ENCODE measurements at places on chromosomes 6 and 20.

DNA sequence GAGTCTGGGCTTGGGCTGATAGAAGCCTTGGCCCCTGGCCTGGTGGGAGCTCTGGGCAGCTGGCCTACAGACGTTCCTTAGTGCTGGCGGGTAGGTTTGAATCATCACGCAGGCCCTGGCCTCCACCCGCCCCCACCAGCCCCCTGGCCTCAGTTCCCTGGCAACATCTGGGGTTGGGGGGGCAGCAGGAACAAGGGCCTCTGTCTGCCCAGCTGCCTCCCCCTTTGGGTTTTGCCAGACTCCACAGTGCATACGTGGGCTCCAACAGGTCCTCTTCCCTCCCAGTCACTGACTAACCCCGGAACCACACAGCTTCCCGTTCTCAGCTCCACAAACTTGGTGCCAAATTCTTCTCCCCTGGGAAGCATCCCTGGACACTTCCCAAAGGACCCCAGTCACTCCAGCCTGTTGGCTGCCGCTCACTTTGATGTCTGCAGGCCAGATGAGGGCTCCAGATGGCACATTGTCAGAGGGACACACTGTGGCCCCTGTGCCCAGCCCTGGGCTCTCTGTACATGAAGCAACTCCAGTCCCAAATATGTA, 957 bp upstream of the VEGFA start:
- no peaks in the 10 kb centered on the region for H3K36me3 ChIP-seq
- no peak for DNase-seq
- peaks cover 11% of the 10 kb centered on the region for H3K4me1 ChIP-seq
- H3K4me3 ChIP-seq, result no peak overlapping the region
- no peak overlapping the region for H3K27ac ChIP-seq
- H3K27me3 ChIP-seq, result peaks cover 18% of the 10 kb centered on the region

- no peak overlapping the region for H3K27ac ChIP-seq
- H3K4me3 ChIP-seq, result no peak overlapping the region
- no peaks in the 10 kb centered on the region for H3K27me3 ChIP-seq
- H3K36me3 ChIP-seq, result no peaks in the 10 kb centered on the region
- H3K4me1 ChIP-seq, result no peaks in the 10 kb centered on the region
- DNase-seq, result no peak
Observed at GRCh38 chr6:157556671-157557430, 175.9 kb downstream of the ZDHHC14 start.

DNA sequence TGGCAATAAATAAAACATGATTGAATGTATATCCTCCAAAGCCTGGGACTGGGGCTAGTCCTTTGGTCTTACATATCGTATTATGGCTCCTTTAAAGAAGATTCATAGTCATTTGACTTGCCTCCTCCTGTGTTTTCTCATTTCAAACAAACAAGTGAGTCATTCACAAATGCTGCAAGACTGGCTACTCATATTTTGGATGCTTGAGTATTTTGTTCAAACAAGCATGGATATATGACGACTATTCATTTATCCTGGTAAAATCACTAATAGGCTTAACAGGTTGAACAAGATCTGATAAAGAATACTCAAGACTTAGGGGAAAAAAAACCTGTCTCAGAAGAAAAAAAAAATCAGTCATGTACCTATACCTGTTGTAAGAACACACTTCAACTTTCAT, 111.1 kb upstream of the CCDC28A start:
- no peaks in the 10 kb centered on the region for H3K27me3 ChIP-seq
- no peaks in the 10 kb centered on the region for H3K36me3 ChIP-seq
- H3K27ac ChIP-seq, result no peak overlapping the region
- DNase-seq, result no peak

- H3K27ac ChIP-seq, result no peak overlapping the region
- peaks cover 2% of the 10 kb centered on the region for H3K4me1 ChIP-seq
- H3K4me3 ChIP-seq, result no peak overlapping the region
- H3K36me3 ChIP-seq, result no peaks in the 10 kb centered on the region
Observed at GRCh38 chr6:134878136-134878535, 71.8 kb downstream of the ALDH8A1 start.

DNA sequence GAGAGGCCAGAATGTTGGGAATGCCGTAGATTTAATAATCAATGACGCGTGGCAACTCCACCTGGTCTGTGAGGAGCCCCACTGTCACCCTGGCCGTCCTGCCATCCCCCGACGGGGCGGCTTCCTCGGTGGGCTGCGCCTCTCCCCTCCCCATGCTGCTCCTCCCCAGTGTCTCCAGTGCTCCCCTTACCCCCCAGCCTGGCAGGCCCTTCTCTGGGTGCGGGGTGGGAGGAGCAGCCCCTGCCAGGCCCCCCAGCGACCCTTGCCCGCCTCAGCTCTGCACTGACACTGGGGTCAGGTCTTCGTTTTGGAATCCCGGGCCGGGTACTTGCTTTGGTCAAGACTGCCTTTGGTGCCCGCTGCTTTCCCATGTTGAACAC, 82.3 kb upstream of the FRMD1 start:
- H3K27ac ChIP-seq, result no peak overlapping the region
- no peaks in the 10 kb centered on the region for H3K4me1 ChIP-seq
- no peaks in the 10 kb centered on the region for H3K27me3 ChIP-seq

DNA sequence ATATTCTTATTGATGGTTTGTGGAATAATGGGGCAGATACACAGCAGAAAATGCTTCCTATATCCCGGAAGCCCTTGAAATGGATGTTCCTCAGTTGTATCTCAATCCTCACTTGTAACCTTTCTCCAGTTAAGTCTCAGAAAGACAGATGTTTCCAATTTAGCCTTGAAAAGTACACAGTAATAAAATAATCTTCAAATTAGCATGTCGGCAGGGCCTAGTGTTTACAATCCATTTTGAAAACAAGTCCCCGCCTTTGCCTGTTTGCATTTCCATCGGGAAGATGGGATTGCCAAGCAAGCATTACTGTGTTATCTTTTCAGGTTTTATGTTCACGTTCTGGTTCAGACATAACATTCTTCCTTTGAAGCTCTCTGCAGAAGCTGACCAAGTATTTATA, 41.5 kb downstream of the SNRNP48 start:
- no peaks in the 10 kb centered on the region for H3K4me1 ChIP-seq
- no peak overlapping the region for H3K27ac ChIP-seq
- no peak overlapping the region for H3K4me3 ChIP-seq
- H3K27me3 ChIP-seq, result no peaks in the 10 kb centered on the region

Data from effector memory CD4-positive, alpha-beta T cell (primary cell).